CD8-positive, alpha-beta memory T cell (primary cell): ENCODE measurements at places on chromosomes 1 and 21.

DNA sequence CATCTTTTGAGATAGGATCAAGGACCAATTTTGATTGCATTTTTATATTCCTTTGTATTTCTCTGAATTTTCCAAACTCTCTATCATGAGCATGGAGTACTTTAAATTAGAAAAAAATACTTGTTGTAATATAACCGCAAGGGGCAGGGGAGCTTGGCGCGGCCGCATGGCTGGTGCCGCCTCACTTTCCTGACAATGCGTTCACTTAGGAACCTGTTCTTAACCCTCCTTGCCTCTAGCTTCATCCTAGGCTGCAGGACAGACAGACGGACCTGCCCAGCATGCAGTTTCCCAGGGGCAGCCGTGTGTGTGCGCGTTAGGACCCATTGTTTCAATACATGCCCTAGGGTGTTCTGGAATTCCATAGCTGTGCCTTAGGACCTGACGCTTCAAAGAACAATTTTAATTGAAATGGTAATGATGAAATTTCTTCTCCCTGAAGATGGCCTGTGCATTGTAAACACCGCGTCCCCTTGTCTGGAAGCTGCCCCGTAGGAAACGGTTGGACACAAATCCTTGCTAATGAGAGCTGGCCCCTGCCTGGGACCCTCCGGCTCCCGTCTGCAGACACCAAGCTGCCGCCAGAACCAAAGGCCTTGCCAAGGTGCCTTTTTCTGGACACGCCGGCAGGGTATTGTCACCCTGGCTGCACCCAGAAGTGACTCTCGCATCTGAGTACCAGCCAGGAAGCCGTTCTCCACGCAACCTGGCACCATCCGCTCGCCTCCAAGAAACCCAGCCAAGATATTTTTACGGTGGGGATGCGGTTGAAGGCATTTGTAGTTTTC, 466.4 kb downstream of the NPHP4 start:
- no peak for DNase-seq

DNA sequence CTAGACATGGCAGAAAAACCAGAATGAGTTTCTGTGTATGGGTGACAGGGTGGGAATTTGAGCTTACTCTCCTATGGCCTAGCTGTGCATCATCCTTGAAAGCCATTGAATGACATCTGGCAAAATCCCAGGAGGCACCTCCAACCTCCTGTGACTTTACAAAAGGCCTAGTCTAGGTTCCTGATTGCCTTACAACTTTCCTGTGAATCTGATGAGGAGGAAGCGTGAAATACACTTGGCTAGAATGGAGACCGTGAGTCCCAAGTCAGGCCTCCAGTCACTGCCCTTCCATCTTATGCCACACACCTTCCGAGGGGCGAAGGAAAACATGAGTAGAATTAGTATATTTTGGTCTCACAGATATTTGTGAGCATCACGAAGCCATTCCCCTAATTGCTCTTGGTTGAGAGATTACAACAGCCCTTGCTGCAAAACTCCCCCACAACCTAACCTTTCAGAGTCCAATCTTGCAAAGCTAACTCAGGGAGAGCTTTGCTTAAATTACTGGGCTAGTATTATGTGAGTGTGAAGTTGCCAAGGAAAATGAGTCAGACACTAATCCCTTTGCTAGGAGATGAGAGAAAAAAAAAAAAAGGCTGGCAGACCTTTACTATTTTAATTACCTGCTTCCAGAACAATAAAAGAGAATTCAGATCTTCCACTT, 36.3 kb upstream of the PAXBP1 start:
- DNase-seq = no peak

DNA sequence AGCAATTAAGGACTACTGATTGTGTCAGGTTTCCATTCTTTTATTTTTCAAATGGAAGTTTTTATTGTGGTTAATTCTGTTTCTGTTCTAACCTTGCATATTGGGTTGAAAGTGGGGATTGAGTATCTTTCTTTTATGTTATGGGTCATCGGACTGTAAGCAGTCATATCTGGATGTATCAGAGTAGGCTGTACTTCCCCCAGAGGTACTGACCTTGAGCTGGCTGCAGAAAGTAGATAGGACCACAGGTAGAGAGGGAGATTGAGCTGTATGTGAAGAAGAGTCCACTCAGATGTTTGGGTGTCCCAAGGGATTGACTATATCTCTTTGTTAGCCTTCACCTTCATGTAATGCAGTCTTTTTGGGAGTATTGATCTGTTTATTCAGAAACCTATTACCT, 20.5 kb upstream of the ALG14 start:
- no peak for DNase-seq

- DNase-seq = no peak
Observed at GRCh38 chr1:118842452-118843201, 145.5 kb downstream of the TBX15 start.

GRCh38 chr1:170765712-170766330, 101.9 kb downstream of the PRRX1 start:
- DNase-seq = no peak

GRCh38 chr1:172578586-172578985, 45.6 kb downstream of the SUCO start:
- DNase-seq = no peak
